ENCODE measurements at places on chromosomes 5 and 9. TPM values are rescaled to one million over a fixed set of nuclear protein-coding genes. Genes with fewer than 3 reads are reported as not detected.

The MPDZ gene
- polyA plus RNA-seq, result not detected

The LOX gene
- polyA plus RNA-seq, result not detected

The FUT7 gene
- polyA plus RNA-seq, result 79.0 TPM

The SOX30 gene
- 0.62 TPM for polyA plus RNA-seq

The MBLAC2 gene
- polyA plus RNA-seq, result 2.0 TPM

Measured in CD4-positive, CD25-positive, alpha-beta regulatory T cell (primary cell).